Hematopoietic multipotent progenitor cell (in vitro differentiated cells): ENCODE measurements at places on chromosomes 1 and 21. TPM values are rescaled to one million over a fixed set of nuclear protein-coding genes. Genes with fewer than 3 reads are reported as not detected.

GRCh38 chr1:173970252-173970651 lies 51.9 kb downstream of the RC3H1 start:
- DNase-seq, result no peak

The ARHGEF11 gene
- total RNA-seq, result 14.5 TPM

The KIAA0040 gene
- 16.4 TPM for total RNA-seq

The ICOSLG gene
- 4.3 TPM for total RNA-seq

The CCDC30 gene
- 1.3 TPM for total RNA-seq

The GLUL gene
- total RNA-seq, result 759 TPM

The CFHR5 gene
- total RNA-seq, result under 0.01 TPM

DNA sequence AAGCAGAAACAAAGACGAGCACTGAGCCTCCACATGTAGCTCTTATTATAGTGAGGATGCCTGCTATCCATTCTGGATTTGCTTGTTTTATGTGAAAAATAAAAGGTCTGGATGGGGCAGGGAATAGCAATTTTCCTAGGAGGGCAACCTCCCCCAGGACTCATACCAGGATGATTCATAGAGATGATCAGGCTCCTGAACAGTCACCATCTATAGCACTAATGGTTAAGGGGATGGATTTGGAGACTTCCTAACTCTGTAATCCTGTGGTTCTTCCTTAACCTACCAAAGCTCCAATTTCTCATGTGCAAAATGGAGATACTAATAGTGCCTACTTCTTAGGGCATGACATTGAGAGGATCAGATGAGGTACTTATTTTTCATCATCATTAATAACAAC lies 34.5 kb upstream of the CD58 start:
- DNase-seq, result no peak
